ENCODE measurements at places on chromosomes 1 and 21.

- no peak for DNase-seq
Observed at GRCh38 chr1:14238472-14239307, 359.8 kb upstream of the KAZN start.

GRCh38 chr21:42370894-42371654 lies 4.7 kb upstream of the TFF1 start:
- no peak for DNase-seq

DNA sequence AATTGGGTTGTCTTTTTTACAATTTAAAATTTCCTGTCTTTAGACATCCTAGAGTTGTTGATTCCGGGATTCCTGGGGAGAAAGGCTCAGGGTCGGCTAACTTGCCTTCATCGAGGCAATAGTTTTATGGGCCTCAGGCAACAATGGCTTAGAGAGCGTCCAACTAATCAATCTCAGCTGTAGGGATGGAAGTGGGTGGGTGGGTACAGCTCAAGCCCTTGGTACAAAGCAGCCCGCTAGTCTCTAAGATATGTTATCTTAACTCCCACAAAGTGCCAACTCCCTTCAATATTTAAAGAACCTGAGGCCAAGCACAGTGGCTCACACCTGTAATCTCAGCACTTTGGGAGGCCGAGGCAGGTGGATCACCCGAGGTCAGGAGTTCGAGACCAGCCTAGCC lies 6.9 kb upstream of the FMN2 start:
- no peak for DNase-seq

- no peak for DNase-seq
Observed at GRCh38 chr1:91527266-91527765, 26.7 kb downstream of the CDC7 start.

- DNase-seq, result no peak
Observed at GRCh38 chr1:21851430-21852250, 39.6 kb downstream of the LDLRAD2 start.
